ENCODE measurements at places on chromosomes 2 and 18.

DNA sequence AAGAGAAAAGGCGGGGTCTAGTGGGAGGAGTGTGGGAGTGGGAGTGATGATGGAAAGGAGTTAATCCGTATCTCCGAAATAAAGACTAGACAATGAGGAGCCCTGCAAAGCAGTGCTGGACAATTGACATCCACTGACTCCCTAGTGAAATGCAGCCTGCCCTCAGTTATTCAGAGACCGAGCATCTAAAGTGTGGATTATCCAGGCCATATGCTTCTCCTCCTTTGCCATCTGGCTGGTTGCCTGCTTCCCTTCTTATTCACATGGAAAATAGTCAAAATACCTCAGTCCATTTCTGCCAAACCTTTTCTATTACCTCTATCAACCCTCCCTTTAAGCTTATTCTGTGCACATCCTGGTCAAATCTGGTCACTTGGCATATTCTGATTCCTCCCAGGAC is 288.8 kb upstream of the SIX3 start:
- DNase-seq = no peak

DNA sequence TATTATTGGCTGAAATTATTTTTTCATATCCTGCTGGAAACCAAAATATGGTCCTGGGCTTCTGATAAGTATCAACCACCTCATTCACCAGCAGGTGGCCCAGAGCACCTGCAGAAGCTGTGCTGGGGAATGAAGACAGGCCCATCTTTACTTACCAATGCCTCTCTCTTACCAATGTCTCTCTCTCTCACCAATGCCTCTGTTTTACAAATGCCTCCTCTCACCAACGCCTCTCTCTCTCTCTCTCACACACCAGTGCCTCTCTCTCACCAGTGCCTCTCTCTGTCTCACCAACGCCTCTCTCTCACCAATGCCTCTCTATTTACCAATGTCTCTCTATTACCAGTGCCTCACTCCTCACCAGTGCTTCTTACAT is 2.3 kb upstream of the MAL start:
- DNase-seq = no peak

DNA sequence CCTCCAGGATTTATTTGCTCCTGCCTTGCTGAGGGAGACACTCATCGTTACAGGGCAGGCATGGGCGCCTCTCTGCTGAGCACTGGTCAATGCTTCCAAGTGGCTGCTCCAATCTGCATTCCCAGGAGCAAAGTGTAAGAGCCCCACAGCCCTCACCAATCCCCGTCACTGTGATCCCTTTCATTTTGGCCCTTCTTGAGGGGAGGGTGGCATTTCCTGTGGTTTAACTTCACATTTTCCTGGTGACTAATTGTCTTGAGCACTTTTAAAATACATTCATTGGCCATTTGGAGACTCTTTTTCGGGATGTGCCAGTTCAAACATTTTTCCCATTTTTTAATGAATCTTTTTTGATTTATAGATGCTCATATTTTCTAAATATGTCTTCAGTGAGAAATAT is 33.0 kb downstream of the TPO start:
- no peak for DNase-seq

GRCh38 chr2:201854841-201855240 is 48.5 kb downstream of the CDK15 start:
- DNase-seq = no peak

GRCh38 chr2:49129034-49129433 is 25.3 kb downstream of the FSHR start:
- no peak for DNase-seq

DNA sequence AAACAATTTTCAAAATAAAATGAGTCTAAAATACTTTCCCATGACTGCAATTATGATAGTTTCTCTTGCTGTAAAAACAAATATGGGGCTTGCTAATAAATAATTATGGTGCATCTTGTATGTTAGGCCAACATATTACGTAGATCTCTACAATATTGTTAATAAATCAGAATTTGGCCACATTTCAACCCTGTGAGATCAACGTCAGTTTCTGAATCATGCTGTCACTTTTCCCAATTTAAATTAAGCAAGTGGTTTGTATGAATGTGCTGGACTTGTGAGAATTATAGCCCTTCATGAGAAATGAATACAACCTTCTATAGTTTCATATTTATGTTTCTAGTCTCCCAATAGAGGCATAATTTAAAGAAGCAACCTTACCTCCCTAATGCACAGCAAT is 808.9 kb downstream of the SUCLG1 start:
- DNase-seq = no peak

DNA sequence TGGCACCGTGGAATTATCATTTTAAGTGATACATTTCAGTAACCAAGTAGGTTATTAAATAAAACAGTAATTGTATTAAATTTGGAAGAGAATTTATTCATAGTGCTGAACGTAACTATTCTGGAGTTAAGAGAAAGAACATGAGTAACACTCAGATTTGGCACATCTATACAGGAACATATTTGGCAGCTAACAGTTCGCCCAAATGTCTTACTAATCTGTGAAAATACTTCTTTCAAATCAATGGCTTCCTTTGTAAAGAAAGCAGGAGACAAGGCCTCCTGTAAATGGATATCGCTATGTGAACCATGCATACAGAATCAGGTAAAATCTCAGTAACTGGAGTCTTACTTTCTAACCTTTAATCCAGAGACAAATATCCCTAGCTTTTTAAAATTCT is 64.4 kb downstream of the ZNF516 start:
- DNase-seq = no peak

DNA sequence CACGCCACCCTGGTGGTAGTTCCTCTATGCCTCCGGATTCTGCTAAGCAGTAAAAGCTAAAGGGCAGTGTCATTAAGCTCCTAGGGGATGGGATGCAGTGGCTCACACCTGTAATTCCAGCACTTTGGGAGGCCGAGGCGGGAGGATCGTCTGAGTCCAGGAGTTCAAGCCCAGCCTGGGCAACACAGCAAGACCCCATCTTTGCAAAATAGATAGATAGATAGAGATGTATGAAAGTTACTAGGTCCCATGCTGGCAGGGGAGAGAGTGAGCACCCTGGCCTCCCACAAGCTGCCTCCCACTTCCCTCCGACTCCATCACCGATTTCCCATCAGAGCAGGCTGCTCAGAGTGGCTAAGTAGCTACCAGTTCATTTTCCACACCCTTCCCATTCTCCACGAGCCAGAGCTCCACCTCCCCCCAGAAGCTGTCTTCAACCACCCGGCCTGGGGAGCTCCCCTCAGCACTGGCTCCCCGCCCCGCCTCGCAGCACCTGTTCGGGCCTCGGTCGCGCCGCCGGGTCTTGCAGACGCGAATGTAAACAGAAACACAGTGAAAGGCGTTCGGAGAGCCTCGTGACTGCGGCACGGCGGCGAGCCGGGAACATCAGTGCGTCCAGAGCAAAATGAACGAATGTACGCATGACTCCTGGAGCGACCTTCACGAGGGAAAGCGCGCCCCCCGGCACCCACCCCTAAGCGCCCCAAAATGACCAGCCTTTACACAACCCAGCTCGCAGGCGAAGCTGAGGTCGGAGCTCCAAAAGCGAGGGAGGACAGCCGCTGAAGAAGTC is 598 bp upstream of the CEP68 start:
- DNase-seq = no peak

GRCh38 chr2:45009928-45010701 is 863 bp upstream of the SIX2 start:
- DNase-seq = no peak

- DNase-seq = no peak
Measured at GRCh38 chr2:222358876-222359275, 60.1 kb upstream of the PAX3 start.

- no peak for DNase-seq
Measured at GRCh38 chr2:221787561-221787960, 215.5 kb upstream of the EPHA4 start.

DNA sequence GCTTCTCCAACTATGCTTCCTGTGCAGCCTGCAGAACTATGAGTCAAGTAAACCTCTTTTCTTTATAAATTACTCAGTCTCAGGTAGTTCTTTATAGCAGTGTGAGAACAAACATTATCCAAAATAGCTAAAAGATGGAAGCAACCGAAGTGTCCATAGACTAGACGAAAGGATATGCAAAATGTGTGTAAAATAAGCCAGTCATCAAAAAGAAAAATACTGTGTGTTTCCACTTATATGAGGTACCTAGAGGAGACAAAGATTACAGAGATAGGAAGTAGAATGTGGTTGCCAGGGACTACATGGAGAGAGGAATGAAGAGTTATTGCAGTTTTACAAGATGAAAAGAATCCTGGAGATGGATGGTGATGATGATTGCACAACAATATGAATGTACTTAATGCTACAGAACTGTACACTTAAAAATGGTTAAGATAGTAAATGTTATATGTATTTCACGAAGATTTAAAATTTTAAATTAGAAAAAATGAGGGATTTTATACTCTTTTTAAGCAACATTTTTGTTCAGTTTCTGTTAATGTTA is 99.3 kb upstream of the FN1 start:
- DNase-seq = no peak

DNA sequence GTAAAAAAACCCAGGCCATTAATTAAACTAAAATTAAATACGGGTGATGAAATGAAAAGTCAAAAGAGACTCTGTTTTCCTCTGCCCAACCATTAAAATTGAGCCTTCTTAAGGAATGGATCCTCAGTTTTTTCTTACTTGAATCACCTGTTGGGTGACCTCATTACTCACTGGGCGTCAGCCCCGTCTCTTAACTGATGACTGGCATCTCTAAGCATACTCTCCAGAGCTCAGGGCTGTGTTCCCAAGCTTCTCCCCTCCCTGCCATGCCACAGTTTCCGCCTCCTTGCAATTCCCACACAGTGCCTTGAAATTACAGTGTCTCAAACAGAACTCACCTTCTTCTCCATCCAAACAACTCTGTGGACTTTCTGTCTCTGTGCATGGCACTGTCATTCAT is 421.1 kb upstream of the CELF4 start:
- no peak for DNase-seq

GRCh38 chr2:26273501-26273900 is 28.8 kb downstream of the HADHB start:
- DNase-seq = no peak

DNA sequence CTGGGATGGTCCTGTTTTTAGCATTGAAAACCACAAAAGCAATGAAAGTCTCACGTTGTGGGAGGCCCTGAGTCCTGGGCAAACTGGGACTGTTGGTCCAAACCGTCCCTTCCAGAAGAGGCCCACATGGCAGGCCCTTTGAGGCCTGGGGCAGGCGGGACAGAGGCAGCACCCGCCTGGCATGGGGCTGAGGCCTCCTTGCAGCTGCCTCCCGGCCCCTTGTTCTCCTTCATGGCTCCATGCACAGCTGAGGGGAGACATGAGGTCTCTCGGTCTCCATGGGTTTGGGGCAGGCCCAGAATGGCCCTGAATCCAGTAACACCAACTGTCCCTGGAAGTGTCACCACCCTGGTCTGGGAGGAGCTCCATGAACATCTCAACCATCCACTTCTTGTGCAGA is 61.9 kb downstream of the RRM2 start:
- no peak for DNase-seq

- no peak for DNase-seq
Measured at GRCh38 chr18:13382954-13383827, 164.6 kb downstream of the LDLRAD4 start.

GRCh38 chr2:54545702-54546450 is 89.7 kb downstream of the SPTBN1 start:
- DNase-seq = no peak

DNA sequence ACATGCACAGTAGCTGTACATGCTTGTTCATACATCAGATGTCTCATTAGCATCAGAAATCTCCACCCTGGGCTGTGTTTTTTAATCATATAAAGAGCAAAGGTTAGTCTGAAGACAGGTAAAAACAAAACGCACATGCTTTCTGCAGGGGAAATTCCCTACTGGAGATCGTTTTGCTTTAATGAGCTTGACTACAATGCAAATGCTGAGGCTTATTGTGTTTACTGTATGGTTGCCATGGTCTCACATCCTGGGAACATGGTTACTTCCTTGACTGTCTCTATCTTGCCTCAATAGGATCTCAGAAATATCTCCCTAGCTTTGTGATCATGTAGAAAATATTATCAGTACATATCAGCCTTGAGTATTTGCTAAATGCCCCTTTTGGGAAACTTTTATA is 336.5 kb upstream of the TFPI start:
- DNase-seq = no peak

- DNase-seq = no peak
Measured at GRCh38 chr2:99648178-99648844, 158.5 kb upstream of the REV1 start.

DNA sequence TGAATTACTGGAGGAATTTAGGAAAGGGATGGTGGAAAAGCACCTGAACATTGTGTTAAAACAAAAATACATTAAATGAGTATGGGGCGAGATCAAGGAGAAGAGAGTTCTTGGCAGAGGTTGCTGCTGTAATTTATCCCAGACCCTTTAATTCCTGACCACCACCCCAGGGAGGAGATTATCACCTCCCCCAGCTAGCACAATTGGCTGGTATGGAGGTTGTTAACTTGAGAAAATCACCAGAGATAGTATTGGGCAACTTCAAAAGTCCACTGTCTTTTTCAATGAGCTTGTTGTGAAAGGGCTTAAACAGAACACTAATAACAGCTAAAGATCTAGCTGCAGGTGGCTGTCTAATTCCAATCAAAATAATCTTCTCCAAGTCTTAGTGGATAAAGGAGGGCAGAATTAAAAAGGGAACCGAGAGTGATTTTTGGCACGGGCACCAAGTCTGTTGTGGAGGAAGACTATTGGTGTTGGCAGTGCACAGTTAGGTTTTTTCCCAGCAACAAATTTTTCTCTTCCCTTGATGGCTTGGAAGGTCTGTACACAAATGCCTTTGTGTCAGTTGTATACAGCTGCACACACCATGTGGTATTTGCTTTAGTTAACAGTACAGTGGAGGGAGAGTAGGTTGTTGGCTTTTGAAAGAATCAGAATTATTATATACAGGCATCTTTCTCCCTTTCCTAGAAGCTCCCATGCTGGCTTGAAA is 289.5 kb downstream of the SLC4A3 start:
- no peak for DNase-seq

DNA sequence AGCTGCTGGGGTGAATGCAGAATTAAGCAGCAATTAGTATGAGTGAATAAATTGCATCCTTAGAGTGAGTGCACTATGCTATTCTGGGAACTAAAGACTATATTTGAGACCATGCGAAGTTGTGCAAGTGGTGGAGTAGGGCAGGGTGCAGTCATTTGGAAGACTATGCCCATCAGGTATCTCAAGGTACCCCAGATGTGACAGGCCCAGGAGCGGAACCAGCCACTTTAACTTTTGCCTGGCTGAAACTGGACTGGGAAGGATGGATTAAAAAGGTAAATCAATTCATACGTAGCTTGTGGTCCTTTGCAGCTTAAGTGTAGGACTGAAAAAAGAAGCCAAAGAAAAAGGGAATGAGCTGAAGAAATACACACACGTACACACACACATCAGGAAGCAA is 1.7 kb downstream of the KYNU start:
- DNase-seq = no peak

- DNase-seq = no peak
Measured at GRCh38 chr2:121955426-121955825, 200.0 kb downstream of the TSN start.

- DNase-seq = no peak
Measured at GRCh38 chr2:200829258-200829655, 17.5 kb downstream of the BZW1 start.

Data from activated T-cell treated with anti-CD3 and anti-CD28 coated beads for 48 hours (primary cell).